CD4-positive, alpha-beta T cell treated with Interleukin-10 for 1 hour (primary cell): ENCODE measurements at places on chromosomes 1 and 21.

DNA sequence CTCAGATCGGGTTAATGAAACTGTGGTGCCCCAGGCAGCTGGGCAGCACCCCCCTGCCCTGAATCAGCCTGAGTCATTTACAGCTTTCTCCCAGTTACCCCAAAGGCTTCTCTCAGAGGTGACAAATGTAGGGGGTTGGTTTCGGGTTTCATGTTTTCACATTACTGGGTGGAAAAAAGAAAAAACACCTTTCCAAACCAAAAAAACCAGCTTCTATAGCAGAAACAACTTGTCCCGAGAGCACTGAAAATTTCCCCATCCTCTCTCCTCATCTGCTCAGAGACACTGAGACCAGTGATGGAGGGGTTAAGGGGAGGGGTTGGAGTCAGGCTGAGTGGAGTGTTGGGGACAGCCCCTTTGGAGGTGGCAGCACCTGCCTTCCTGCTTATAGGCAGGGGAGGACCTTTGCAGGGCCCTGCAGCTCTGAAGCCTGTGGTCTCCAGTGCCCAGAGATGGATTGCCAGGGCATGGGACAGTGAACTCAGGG is 15.6 kb downstream of the UTP11 start:
- no peak for DNase-seq

GRCh38 chr1:2279210-2279639 is 51.1 kb downstream of the SKI start:
- no peak for DNase-seq

DNA sequence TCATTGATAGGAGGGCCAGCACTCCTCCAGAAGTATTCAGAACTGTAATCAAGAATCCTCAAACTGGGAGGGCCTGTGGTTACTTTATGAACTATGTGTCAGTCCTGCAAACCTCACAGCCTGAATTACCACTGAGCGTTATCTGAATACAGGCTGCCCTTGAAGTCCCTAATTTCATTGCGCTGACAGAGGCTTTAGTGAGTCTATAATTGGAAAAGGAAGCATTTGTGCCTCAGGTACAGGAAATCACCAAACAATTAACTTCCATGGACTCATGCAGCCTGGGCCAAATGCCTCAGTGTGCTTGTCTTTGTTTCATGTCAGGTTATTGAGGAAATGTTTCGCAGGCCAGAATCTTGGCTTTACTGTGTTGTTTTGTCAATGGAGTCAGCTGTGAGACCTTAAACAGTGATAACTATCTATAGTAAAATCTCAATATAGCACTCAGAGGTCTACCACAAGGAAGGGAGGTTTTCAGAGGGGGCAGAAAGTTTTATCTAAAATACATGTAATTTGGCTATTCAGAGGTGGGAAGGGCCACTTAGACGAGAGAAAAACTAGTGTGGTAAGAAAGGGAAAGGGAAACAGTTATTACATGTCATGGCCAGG is 32.9 kb upstream of the DOCK7 start:
- no peak for DNase-seq

DNA sequence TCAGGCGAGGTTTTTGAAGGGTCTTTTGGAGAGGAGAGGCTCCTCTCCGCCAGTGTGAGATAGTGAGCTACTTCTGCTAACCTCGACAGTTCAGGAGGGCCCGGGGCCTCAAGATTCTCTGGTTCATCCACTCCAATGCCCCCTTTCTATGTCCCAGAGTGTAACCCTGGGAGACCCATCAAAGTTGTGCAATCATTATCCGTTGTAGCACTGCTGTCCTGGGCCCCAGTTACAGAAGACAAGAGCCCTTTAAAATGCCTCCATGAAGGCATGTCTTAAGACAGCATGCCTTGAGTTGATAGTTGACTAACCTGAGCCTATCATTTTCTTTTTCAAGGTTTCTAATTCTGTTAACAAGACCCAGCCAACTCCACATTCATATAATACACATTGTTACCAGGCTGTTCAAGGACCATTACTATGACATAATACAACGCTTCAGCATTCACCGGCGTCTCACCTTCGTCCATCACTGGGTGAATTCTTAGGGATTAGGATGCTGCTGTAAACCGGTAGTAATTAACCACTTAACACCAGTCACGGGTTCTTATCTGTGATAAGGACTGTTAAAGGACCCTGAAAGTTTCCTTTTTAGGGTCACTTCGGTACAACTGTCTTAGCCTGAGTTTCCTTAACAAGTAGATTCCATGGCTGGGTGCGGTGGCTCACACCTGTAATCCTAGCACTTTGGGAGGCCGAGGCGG is 37.4 kb upstream of the CDC42BPA start:
- no peak for DNase-seq

GRCh38 chr21:9758141-9758540 is 763.2 kb upstream of the TPTE start:
- no peak for DNase-seq

GRCh38 chr1:202154766-202155477 is 5.5 kb downstream of the PTPN7 start:
- peak; percentile 75 for DNase-seq

- peak; percentile 51 for DNase-seq
These were observed 2.9 kb upstream of the GPR25 start for GRCh38 chr1:200869753-200870391.

- no peak for DNase-seq
These were observed 8.8 kb downstream of the SMYD2 start for GRCh38 chr1:214289574-214290272.

GRCh38 chr1:78730054-78730453 is 80.4 kb downstream of the IFI44 start:
- no peak for DNase-seq

GRCh38 chr1:232191560-232191959 is 438.4 kb downstream of the SIPA1L2 start:
- no peak for DNase-seq

- no peak for DNase-seq
These were observed 141.8 kb downstream of the ZZZ3 start for GRCh38 chr1:77540501-77541161.

GRCh38 chr1:91123773-91124172 is 101.9 kb upstream of the ZNF644 start:
- DNase-seq = no peak

- no peak for DNase-seq
These were observed 98.5 kb downstream of the OSBPL9 start for GRCh38 chr1:51715369-51715768.

DNA sequence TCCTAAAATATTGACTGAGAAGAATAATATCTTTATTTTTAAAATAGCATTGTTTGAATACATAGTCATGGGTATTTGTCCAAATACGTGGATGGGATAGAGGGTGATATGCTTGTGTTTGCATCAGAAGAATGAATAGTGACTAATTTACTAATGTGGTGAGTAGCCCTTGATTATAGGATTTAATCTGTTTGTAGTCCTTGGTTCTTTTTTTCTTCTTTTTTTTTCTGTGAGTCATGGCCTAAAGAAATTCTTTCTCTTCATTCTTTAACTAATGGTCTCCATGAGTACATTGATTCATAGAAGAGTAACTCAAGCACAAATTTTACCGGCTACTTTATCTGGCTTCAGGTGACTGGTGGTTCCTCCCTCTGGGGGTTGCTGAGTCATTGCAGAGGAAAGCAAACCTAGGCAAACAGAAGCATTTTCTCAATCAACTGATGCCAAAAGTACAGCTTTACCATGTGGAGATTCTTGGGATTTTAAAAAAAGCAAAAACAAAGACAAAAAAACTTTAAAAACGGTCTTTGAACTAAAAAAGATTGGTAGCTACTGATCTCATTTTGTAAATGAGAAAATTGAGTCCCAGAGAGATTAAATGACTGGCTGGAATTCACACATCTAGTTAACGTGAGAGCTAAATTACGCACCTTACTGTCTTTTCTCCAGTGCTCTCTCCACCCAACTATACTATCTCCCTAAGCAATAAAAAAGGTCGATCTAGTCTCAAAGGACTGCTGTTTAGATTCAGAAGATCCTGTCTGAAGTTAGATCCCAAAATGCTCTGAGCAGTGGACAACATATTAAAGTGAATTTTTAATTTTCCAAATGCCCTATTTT is 40.5 kb downstream of the AK5 start:
- DNase-seq = no peak

GRCh38 chr1:87956072-87956471 is 627.4 kb downstream of the LMO4 start:
- no peak for DNase-seq

DNA sequence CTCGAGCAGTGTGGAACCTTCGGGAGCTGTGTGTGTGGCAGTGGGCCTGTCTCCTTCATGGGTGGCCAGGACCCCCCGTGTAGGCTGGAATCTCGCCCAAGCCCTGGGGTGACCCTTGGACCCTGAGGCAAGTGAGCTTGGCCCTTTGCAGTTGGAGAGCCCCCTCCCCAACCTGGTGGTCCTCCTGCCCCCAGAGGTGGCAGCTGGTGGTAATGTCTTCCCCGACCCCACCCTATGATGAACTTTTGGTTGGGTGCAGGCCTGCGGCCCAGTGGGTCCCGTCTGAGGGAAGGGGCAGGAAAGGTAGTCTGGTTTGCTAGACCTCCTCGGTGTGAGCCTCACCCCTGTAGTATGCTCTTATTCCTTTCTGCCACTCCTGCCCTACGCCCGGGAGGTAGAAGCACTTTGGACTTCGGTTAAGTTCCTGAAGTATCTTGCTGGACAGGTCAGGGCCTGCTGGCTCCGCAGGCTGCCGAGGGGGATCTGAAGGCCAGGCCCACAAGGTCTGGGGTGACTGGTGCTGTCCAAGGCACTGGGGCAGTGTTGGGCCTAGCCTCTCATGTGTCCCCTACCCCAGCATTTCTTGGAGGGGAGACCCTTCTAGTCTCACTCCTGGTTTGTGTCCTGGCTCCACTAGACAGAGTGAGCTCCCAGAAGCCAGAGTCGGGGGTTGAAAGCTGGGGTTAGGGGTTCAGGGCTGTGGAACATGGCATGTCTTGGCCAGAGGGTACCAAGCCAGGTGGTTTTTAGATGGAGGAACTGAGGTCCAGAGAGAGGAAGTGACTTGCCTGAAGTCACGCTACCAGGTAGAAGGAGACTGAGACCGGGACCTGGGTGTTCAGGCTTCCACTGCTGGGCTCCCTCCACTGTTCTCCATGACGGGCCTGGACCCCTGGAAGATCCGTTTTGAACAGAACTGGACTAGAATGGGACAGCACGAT is 1.8 kb downstream of the ZNF362 start:
- DNase-seq = no peak

GRCh38 chr1:74341702-74342339 is 106.6 kb downstream of the TNNI3K start:
- DNase-seq = no peak

DNA sequence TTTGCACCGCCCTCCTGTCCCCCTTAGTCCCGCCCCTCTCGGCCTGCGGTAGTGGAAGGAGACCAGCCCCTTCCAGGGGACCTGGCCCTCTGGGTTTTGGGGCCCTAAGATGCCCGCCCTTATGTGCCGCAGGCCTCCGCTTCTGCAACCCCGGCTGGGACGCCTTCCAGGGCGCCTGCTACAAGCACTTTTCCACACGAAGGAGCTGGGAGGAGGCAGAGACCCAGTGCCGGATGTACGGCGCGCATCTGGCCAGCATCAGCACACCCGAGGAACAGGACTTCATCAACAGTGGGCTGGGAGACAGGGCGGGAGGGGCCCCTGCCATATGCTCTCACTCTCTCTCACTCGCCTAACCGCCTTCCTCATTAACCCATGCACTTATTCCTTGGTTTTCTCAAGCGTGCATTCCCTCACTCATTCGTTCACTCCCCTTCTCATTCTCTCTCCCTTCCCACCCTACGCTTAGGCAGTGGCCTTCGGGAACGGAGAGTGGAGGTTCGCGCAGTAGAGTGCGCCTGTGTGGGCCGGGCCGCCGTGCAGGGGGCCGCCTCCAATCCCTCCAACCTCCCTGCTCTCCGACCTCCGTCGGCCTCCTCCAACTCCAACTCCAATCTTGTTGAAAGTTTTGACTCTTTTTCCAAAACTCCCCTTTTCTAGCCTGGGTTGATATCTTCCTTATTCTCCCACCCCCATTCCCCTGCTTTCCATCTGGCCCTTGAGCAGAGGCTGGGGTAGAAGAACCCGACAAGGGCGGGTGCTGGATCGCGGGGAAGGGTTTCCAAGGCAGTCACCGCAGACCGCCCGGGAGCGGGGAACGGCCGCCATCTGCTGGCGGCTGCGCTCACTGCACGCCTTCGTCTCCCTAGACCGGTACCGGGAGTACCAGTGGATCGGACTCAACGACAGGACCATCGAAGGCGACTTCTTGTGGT is 15.2 kb downstream of the BCAN start:
- peak; percentile 79 for DNase-seq
